ENCODE measurements at places on chromosomes 4 and X.
A peak's percentile ranks its signal among the peaks of the same experiment; 100 is the strongest.

- no peak for DNase-seq
Observed at GRCh38 chrX:132068405-132068804, 45.3 kb downstream of the STK26 start.

GRCh38 chr4:1497189-1497801, 91.1 kb upstream of the NKX1-1 start:
- no peak for DNase-seq

GRCh38 chr4:132662456-132662855, 486.6 kb upstream of the PCDH10 start:
- DNase-seq: no peak

- no peak for DNase-seq
Observed at GRCh38 chr4:180832073-180832472, 1411.1 kb upstream of the TENM3 start.

DNA sequence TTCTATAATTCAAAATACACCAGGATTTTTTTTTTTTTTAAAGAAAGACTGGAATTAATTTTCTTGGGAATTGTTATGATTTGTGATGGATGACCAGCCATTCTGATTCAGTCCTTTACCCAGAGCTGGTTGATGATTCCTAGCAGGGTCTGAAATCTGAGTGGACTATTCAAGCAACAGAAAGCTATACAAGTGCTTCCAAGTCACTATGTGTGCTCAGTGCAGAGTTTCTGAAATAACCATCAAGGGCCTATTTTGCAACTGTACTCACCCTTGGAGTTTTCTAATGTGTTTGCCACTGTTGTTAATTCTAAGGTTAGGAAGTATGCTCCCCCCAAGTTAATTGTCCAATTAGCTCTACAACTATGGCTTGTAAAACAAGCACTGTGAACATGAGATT, 137.7 kb upstream of the RAPGEF2 start:
- DNase-seq: no peak

- peak; percentile 82 for DNase-seq
Observed at GRCh38 chr4:106315968-106316772, at the start of the genes AIMP1 and TBCK. Gene AIMP1, plus strand, starts transcription at chr4:106316550. Its CDS starts 8,460 bp downstream, at chr4:106325010. Gene TBCK, minus strand, starts transcription at chr4:106316209. Its CDS starts 7,249 bp downstream, at chr4:106308960.

GRCh38 chrX:78123190-78123589, 16.3 kb downstream of the TAF9B start:
- peak; percentile 26 for DNase-seq

DNA sequence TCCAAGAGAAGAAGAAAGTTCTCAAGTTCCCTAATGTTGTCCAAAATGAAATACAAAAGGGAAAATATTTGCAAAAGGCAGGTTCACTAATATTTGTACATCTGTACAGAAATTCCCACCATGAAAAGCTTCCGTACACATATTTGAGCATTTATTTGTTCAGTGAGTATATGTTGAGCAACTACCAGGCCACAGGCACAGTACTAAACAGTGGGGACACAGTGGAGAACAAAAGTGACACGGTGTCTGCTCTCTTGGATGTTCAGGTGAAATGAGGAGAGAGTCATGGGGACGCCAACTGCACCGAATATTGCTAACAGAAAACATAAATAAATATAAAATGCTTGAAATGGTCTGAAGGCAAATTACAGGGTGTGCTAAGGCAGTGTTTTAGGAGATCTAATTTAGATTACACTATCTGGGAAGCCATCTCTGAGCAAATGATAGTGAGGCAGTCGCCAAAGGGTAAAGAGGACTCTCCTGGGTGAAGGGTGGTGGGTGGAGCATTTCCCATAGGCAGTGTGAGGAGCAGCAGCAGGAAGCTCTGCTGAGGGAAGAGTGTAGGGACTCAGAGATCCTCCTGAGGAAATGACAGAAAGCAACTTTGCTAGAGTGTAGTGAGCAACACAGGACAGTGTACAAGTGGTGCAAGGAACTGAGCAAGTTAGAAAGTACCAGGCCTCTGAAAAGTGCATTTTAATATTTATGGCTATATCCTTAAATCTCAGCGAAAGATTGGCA, 375.2 kb downstream of the GALNTL6 start:
- no peak for DNase-seq

DNA sequence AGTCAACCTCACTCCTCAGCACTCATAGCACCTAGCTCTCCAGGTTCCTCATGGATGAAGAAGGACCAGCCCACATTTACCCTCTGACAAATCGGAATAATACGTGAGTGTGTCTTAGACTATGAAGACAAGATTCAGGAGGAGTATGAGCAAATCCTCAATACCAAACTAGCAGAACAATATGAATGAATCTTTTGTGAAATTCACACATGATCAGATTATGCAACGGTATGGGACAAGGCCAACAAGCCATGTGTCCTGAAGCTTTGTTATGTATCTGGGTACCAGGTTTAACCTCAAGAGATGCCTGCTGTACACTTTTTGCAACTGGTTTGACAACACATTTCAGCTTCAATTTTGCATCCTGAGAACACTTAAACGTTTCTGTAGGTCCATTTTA, 300.1 kb downstream of the OPHN1 start:
- DNase-seq: no peak

- peak; percentile 3 for DNase-seq
Observed at GRCh38 chrX:122878269-122878668, 305.8 kb upstream of the GRIA3 start.

All from foreskin fibroblast (primary cell).